ENCODE measurements at places on chromosomes 5 and 9.

GRCh38 chr9:135082536-135082935 lies 4.9 kb upstream of the OLFM1 start:
- DNase-seq, result no peak

DNA sequence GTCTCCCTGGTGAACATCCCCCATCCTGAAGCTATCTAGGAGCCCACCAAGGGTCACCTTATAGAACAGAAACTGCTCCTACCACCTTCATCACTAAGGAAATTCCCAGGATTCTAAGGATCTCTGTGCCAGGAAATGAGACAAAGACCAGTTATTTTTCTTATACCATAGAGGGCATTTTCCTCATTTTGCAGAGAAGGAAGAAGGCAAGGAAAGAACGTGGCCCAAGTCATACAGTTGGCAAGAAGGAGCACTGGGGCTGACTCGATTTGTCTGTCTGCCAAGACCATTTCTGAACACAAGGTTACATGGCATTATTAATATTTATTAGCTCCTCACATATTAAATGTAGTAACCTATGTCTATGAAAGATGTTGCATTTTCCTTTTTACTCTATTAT lies 49.6 kb upstream of the TNFSF15 start:
- DNase-seq, result no peak

DNA sequence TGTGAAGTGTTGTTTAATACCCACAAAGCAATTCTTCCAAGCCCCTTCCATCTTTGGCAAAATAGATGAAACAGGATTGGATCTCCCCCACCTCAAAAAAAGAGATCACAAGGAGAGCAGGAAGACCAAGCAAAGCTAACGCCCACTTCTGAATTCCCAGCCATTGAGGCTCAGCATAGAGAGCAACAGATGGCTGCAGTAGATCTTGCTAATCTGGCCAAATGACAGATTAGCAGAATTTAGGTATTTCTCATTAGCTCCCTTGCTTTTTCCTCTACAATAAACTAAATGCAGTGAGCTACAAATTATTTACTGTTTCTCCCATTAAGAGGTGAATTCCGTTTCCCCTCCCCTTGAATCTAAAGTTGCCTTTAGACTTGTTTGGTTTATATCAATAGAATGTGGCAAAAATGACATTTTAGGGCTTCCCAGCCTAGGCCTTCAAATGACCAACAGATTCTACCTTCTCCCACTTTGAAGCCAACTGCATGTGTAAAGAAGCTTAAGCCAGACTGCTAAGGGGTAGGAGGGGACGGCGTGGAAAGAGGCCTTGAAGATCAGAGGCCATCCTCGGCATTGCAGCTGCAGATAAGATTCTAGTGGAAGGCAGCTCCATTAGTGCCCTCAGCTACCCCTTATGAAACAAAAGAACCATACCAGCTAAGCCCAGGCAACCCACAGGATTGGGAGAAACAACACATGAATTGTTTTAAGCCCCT lies 56.8 kb upstream of the CPEB4 start:
- DNase-seq, result no peak

- DNase-seq, result no peak
Observed at GRCh38 chr9:109792951-109793546, 13.1 kb downstream of the PALM2AKAP2 start.

- no peak for DNase-seq
Observed at GRCh38 chr5:68431601-68432337, 216.2 kb downstream of the PIK3R1 start.

DNA sequence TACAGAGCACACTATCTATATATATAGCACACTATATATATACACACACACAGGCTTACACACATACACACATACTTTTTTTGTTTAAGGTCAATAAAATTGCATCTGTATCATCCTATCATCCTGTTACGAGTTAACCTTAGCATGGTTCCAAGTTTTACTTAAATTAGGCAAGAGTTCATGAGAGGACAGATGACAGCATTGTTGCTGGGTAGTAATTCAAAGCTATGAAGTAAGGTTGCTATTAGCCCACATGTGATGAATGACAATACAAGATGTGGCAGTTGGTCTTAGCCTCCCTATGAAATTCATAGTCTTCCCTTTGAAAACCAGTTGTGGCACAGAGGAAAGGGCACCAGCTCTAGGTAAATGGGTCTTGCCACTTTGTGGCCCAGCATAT lies 438.1 kb downstream of the ACTL7B start:
- no peak for DNase-seq

GRCh38 chr5:131229623-131230022 lies 34.2 kb upstream of the CDC42SE2 start:
- no peak for DNase-seq

DNA sequence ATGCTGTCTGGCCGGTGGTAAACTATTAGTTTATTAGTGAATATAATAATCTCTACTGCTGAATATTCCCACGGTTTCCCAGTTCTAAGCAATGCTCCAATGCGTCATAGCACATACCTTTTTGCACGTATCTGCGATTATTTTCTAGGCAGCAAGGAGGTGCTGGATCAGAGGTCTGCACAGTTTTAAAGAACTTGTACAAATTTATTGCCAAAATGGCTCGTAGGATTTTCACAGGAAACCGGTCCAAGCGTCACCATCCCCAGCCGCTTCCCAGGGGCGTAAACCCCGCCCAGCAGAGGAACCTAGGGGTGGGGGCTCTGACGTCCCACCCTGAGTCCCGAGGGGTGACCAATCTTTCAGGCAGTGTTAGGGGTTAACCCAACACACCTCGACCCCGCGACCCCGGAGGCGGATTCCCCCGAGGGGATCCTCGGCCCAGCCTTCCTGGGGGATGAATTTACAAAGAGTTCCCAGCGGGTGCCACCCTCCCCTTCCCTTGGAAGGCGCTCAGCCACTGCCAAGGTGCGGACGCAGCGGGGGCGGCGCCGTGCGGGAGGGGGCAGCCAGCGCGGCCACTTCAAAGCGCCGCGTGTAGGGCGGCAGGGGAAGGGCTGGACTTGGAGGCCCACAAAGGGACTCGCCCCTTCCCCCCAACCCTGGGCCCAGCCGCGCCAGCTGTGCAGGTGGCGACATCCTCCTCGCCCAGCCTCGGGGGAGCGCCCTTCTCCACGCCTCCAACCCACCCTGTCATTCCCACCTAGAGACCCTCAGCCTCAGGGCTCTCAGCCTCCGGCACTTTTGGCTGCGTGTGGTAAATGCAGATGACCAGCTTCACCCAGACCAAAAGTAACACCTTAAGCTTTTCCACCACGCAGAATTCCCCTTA lies 43.5 kb upstream of the TCF7 start:
- DNase-seq, result no peak

- DNase-seq, result no peak
Observed at GRCh38 chr5:73495772-73496335, 2.4 kb upstream of the BTF3 start.

- DNase-seq, result no peak
Observed at GRCh38 chr5:59673438-59674058, 220.0 kb downstream of the PDE4D start.

GRCh38 chr5:7393921-7394799 lies 1.8 kb upstream of the ADCY2 start:
- DNase-seq, result no peak

DNA sequence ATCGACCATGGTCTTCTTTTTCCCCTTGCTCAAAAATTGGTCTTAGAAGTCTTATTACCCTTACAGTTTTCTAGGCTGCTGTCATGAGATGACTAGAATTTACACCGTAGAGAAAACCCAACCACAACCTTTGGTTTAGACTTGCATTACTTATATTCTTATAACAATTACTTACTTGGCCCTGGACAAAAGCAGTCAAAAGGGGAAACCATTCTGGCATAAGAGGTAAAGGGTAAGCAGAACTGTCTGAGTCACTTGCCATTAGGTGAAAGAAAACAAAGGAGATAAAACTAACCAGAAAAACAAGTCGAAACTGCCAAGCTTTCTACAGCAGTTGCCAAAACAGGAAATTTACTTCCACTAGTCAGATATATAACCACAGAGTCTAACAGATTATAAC lies 17.9 kb downstream of the TMEM245 start:
- DNase-seq, result no peak

DNA sequence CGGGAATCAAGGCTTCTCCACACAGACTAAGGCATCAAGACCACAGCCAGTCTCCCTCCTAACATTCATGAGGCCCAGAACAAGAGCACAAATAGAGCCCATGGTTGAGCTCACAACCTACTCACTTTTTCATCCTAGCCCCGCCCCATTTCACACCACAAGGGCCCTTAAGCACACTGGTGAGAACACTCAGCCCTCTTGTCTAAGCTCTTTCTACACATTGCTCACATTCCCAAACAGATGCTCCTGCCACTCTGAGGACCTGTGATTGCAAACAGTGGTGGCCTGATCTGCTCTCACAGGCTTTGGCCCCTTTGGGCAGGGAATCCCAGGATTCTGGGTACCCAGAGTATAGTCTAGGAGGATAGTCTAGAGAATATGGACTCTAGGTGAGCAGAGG lies 54.0 kb downstream of the FEM1C start:
- no peak for DNase-seq

- DNase-seq, result no peak
Observed at GRCh38 chr9:22622815-22623214, 176.2 kb downstream of the DMRTA1 start.

GRCh38 chr5:102271759-102272158 lies 24.3 kb downstream of the SLCO4C1 start:
- DNase-seq, result no peak

DNA sequence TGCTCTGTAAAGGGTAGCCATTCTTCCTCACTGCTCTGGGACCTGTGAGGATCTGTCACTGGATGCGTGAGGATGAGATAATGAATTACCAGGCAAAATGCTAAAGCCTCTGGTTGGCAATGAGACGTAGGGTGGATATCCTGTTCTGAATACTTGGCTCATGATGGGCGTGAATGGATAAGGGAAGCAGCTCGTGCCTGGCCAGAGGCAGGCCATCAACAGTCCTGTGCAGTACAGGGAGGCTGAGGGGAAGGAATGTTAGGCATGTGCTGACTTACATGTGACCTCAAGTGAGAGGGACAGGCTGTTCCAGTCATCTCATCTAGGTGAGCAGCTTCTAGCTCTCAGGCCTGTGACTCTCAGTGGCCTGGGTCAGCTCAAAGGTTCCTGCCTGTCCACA lies 172.8 kb downstream of the CARTPT start:
- no peak for DNase-seq

DNA sequence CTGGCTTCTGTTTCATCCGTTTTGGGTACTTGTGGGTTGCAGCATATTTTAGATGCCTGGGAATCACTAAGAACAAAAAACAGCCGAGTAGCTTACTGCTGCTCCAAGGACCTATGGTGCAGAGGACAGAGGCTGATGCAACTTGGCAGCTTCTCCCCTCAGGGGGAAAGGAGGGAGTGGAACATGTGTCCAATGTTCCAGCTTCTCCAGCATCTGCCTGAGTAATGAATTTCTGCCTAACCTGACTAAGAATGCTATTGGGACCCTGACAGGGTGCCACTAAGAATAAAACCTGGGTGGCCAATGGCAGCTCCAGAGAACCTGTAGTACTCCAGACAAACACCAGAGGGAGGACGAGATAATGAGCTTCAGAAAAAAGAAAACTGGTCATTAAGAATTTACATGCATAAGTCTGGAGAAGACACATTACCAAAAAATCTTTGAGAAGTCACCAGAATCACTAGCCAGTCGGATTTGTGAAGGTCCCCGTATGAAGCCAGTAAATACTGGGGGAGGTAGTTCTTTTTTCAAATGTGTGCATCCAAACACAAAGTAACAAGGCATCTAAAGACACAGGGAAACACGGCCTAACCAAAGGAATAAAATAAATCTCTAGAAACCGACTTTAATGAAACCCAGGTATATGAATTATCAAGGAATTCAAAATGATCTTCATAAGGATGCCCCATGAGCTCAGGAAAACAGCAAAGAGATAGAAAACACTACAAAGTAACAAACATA lies 293.5 kb downstream of the HINT1 start:
- DNase-seq, result no peak

GRCh38 chr5:35785601-35786085 lies 71.0 kb upstream of the IL7R start:
- DNase-seq, result no peak

- no peak for DNase-seq
Observed at GRCh38 chr9:128333451-128333869, 6.9 kb upstream of the SLC27A4 start.

DNA sequence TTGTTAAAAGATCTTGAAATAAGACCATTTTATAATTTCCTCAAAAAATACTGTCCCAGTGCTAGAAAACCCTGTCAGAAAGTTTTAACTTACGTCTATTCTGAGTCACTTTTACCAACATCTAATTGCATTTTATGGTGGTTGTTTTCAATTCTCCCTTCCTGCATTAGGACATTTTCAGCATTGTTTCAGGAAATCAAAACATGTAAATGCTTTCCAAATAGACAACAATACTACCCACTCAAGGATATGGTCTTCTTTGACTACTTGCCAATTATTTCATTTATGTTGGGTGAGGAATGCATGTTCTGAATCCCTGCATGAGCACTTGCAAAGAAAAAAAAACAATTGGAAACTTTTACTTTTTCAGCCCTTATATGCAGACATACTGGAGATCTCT lies 284.6 kb upstream of the PDE4D start:
- no peak for DNase-seq

GRCh38 chr5:54570916-54571315 lies 53.4 kb downstream of the SNX18 start:
- no peak for DNase-seq

DNA sequence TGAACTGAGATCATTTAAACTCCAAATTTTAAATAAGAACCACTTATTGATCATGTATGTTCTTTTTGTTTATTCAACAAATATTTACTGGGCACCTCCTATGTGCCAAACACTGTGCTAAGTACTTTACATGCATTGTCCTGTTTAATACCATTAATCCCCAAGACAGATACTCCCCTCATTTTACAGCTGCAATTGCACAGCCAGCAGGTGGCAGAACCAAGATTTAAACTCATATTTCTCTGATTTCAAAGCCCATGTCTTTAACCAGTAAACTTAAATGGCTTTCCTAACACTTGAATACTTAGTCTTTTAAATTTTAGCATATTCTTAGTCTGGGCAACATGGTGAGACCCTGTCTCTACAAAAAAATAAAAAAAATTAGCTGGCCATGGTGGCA lies 43.4 kb upstream of the KIAA1958 start:
- no peak for DNase-seq

DNA sequence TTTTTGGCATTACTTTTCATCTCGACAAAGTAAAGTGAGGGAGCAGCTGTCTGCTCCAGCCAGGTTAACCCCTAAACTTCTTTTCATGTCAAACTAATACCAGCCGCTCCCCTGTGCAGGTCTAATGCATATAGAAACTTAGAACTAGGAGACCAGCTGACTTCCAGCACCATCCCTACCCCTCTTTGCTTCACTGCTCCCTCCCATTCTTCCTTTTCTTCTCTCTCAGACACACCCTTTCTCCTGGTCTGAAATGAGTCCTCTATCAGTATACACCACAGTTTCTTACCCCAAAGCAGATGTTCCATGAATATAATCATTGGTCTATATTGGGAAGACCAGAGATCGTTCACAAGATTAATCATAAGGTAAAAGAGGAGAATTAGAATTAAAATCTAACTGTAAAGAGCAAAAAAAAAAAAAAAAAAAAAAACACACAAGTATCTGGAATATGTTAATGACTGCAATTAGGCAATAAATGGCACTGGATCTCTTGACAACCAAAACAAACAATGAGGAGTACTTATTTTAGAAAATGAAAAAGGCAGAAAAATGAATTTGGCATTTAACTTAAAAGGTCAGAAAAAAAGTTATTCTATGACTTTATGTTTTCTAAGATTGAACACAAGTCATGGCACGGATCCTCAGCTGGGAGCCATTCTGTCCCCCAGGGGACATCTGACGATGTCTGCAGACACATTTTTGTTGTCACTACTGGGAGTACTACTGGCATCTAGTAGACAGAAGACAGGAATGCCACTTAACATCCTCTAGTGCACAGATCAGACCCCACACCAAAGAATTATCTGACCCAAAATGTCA lies 209.8 kb downstream of the PJA2 start:
- DNase-seq, result no peak

GRCh38 chr5:97735209-97735608 lies 552.2 kb upstream of the RIOK2 start:
- no peak for DNase-seq

Measured in stimulated activated CD8-positive, alpha-beta memory T cell treated with anti-CD3 and anti-CD28 coated beads, Interleukin-7, amount 100 ng/mL, for 1 hour (primary cell).